Heart left ventricle (tissue), 16 donors: ENCODE measurements at places on chromosomes 7 and 10. TPM values are rescaled to one million over a fixed set of nuclear protein-coding genes. Genes with fewer than 3 reads are reported as not detected.

The MRLN gene
- not detected for polyA plus RNA-seq

The AGAP5 gene
- polyA plus RNA-seq: 6.0 TPM

The ZNF804B gene
- polyA plus RNA-seq: not detected

The DTX2 gene
- 13.8 TPM for polyA plus RNA-seq

The TMEM130 gene
- polyA plus RNA-seq: 0.11 TPM

The KEL gene
- polyA plus RNA-seq: 0.19 TPM

The CRPPA gene
- 0.98 TPM for polyA plus RNA-seq

The NPFFR1 gene
- polyA plus RNA-seq: not detected

The HYAL4 gene
- not detected for polyA plus RNA-seq

The ITPRID1 gene
- polyA plus RNA-seq: not detected
